ENCODE measurements at places on chromosomes 3 and 15.

GRCh38 chr3:8622873-8623691 lies 21.5 kb downstream of the SSUH2 start:
- no peak for DNase-seq

DNA sequence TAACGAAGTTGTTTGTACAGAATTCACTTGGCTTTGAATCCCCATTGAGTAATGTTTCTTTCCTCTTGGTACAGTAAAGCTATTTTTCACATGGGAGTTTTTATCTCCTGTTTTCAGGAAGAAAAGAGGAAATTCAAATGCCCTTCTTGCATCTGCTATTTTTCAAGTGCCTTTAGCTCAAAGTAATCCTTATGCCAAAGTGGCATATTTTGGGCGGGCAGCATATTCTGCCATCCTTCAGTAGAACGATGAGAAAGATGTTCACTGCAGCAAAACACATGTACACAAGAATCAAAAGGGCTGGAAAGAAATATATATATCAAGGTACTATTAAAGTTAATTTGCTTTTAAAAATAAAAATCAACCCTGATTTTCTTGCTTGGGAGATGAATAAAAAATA lies 5.3 kb upstream of the NSMCE3 start:
- no peak for DNase-seq

- no peak for DNase-seq
These were observed 27.6 kb upstream of the BNC1 start for GRCh38 chr15:83312071-83312470.

- DNase-seq: no peak
These were observed 238.7 kb upstream of the TMCO5A start for GRCh38 chr15:37695719-37696118.

DNA sequence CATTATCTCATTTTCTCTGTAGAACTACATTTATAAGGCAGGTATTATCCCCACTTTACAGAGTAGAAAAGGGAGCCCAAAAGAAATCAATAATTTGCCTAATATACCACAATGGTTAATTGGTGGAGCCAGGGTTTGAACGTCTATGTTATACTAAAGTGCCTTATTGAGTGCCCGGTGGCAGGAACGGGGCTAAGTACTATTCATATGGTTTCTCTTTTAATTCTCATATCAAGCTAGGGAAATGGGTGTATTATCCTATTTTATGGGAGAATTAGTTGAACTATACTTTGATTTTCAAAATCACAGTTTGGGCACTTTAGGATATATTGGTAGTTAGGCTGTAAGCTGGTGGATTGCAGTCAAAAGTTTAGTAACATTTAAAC lies 1.5 kb downstream of the CEP97 start:
- DNase-seq: no peak

- no peak for DNase-seq
These were observed 41.4 kb upstream of the SLC41A3 start for GRCh38 chr3:126125341-126125740.

DNA sequence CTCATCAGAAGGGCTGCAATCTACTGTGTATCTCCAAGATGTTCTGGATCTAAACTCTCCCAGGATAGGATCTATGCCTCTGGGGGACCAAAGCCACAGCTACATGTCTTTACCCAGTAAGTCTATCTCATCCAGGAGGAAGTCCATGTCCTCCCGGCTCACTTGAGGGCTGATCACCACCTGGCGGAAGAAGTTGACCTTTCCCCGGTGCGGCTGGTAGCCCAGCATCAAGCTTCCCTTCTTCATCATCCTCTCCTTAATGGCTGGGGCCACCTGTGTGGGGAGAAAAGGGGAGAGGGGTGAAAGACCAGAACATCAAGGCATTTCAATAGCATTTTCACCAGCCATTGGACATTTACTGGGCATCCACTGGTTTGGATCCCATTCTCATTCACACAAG lies 121.7 kb downstream of the TGFBR2 start:
- no peak for DNase-seq

Measured in activated CD4-positive, CD25-positive, alpha-beta regulatory T cell (primary cell).